Kidney epithelial cell (primary cell): ENCODE measurements at places on chromosomes 4 and X. TPM values are rescaled to one million over a fixed set of nuclear protein-coding genes. Genes with fewer than 3 reads are reported as not detected.

GRCh38 chr4:28369499-28369898 lies 1508.9 kb downstream of the STIM2 start:
- DNase-seq, result no peak

DNA sequence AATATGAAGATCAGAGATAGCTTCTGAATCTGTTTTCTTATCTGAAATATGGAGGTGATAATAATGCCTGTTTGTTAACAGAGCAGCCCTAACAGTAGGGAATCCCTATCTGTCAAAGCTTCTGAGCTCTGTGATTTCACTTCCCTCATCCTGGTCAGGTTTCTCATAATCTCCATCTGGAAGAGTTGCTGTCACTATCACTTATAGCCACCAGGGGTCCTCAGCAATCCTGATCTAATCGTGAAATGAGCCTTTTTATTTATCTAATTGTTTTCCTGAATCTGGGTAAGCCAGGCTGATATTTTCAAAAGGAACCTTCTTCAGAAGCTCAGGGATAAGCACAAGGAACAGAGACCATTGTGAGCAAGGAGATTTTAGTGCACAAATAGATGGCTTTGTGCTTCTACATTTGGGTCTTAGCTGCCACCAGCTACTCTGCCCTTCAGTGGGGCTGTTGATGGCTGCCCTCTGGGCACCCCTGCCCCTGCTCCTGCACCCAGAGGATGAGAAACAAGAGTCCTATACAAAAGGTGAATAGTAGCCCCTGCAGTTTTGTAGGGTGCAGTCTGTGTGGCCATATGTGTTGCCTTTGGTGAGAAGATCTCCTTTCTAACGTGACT lies 196.4 kb upstream of the RADX start:
- DNase-seq, result no peak

- DNase-seq, result peak; percentile 5
Observed at GRCh38 chr4:108540536-108540935, 79.8 kb upstream of the RPL34 start.

GRCh38 chr4:37889849-37890800 lies 759 bp upstream of the TBC1D1 start:
- DNase-seq, result no peak

GRCh38 chr4:76558396-76559235 lies 123.6 kb downstream of the SHROOM3 start:
- no peak for DNase-seq

DNA sequence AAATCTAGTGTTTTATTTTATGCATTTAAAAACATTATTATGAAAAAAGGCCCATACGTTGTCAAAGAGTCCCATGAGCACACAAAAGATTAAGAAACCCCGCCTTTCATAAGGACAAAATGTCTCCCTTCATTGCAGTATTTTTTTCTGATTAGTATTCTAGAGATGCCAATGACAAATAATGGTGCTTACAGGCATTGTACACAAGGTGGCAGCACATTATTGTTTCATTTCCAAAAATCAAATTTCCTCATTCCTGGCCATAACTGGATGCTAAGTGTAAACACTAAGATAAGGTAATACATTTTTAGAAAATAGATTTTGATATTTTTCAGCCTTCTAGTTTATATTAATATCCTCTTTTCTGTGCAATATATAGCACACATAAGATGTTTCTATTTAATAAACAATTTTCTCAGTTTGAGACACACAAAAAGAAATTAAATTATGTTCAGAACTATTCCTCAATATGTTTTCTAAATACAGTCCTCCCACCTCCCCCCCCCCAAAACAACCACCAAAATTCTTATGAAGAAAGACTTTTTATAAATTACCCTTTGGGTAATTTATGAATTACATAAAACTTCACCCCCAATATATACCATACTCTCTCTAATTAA lies 47.7 kb downstream of the TIGD2 start:
- DNase-seq, result no peak

Gene ANXA10
- total RNA-seq, result not detected in 2 replicates

Gene MAGEA1
- not detected in 2 replicates for total RNA-seq

DNA sequence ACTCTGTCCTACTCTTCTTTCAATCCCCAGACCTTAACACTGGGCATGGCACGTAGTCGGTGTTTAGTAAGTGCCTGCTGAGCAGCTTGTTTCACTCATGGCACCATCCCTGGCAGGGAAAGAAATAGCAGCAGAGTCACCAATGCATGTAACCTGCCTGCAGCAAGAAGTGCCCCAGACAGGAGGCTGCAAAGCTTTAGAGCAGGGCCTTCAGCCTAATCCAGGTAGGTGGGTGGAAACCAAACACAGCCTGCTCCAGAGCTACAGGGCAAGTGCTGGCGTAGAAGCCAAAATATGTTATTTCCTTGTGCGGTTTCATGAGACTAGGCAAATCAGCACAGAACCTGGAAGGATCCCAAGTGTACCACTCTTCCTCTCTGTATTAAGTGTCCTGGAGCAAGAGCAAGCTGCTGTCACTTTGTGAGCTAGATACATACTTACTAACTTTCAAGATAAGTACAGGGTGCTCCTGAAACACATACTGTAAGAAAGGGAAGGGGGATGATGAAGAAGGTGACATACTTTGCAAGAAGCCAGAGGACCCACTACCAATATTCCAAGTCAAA lies 5.5 kb downstream of the PROM1 start:
- DNase-seq, result no peak

Gene UGT2B17
- total RNA-seq, result not detected in 2 replicates
